Epithelial cell of alveolus of lung (primary cell): ENCODE measurements at places on chromosomes 5 and 9. TPM values are rescaled to one million over a fixed set of nuclear protein-coding genes. Genes with fewer than 3 reads are reported as not detected.

NPR3 gene
- 2.7 and 26.7 TPM in 2 replicates for total RNA-seq

TLX3 gene
- not detected in 2 replicates for total RNA-seq

LEAP2 gene
- 0.32 TPM in 1 of 2 replicates, not detected in the other for total RNA-seq

KIAA0825 gene
- total RNA-seq = 2.2 and 7.7 TPM in 2 replicates

SHC3 gene
- total RNA-seq = 3.5 and 6.5 TPM in 2 replicates

RABEPK gene
- total RNA-seq = 12.5 and 27.3 TPM in 2 replicates

OTP gene
- 0.24 TPM in 1 of 2 replicates, not detected in the other for total RNA-seq

STK32A gene
- total RNA-seq = 0.24 and 0.26 TPM in 2 replicates

TPPP gene
- 0.24 TPM in 1 of 2 replicates, not detected in the other for total RNA-seq

POC5 gene
- 12.0 and 17.9 TPM in 2 replicates for total RNA-seq

NAA35 gene
- 11.2 and 13.3 TPM in 2 replicates for total RNA-seq

PCDHA6 gene
- not detected in 2 replicates for total RNA-seq

GABRA1 gene
- total RNA-seq = not detected in 2 replicates

RAB3C gene
- not detected in 2 replicates for total RNA-seq
